ENCODE measurements at places on chromosomes 3 and 15.

GRCh38 chr3:47849699-47850563, 47.0 kb downstream of the DHX30 start:
- DNase-seq: no peak
- peak overlapping the region; percentile 32 for H3K27ac ChIP-seq
- no peak overlapping the region for H3K4me3 ChIP-seq
- no peaks in the 10 kb centered on the region for H3K4me1 ChIP-seq
- H3K36me3 ChIP-seq: peaks cover 43% of the 10 kb centered on the region

DNA sequence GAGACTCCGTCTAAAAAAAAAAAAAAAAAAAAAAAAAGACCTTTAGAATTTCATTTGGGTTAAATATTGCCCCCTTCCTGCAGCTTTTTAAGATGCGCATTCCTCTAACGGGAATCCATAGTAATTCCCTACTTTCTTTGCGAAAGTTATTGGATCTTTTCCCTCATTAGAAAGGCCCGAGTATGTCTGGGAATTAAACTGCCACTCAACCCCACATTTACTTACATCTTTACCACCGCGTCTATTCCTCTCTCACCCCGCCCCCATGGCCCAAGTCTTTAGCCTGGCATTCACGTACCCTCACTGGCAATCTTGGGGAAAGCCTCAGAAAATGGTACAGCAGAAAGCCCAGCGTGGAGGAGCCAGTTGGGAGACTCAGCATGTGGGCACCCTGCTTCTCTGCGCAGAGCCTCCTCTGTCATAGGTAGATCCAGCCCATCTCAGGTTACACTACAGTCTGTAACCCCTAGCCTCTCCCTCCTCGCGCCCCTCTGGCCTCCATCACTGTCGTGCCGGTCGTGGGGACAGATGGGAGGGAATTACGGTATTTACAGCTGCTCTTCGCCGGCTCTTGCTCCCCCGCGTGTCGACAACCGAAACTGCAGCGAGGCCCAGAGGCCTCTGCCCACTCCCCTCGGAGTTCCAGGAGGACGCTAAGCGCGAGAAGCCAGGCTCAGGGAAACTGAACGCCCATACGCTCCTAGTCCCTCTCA, 6.4 kb upstream of the ANKDD1A start:
- peak overlapping the region; percentile 80 for H3K4me3 ChIP-seq
- H3K27ac ChIP-seq: peak overlapping the region; percentile 74
- peak; percentile 95 for DNase-seq
- peaks cover 6% of the 10 kb centered on the region for H3K36me3 ChIP-seq

- peaks cover 18% of the 10 kb centered on the region for H3K4me1 ChIP-seq
- H3K27me3 ChIP-seq: peaks cover 4% of the 10 kb centered on the region
- H3K27ac ChIP-seq: no peak overlapping the region
- H3K4me3 ChIP-seq: no peak overlapping the region
- H3K36me3 ChIP-seq: peaks cover 1% of the 10 kb centered on the region
- DNase-seq: no peak
Observed at GRCh38 chr3:127670229-127670559, 2.6 kb upstream of the ABTB1 start.

DNA sequence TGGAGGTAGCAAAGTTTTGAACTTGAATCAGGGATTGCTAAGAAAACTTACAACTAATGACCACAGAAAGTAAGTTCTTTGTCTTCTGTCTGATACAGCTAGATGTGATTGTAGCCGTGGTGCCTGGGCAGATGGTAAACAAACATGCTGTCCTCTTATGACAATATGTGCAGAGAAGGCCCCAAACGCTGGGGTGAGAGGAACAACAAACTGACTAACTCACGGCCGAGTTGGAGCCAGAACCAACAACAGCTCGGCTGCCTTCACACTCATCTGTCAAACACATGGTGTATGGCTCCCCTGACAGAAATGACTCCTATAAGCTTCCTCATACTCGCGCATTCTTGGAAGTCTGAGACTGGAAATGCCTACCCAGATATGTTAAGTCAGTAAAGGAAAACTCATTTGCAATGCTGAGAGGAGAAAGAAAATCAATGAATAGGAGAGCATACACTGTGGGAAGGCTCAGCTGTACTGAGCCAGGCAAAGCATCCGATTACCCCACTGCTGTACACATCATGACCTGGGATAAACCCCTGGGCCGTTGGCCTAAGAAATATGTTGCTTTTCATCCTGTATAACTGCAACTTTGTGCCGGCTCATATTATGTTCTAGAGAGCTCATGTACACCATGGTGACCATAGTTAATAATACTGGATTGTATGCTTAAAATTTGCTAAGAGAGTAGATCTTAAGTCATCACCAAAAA, 5.7 kb downstream of the THBS1 start:
- DNase-seq: no peak
- peaks cover 2% of the 10 kb centered on the region for H3K36me3 ChIP-seq
- H3K27ac ChIP-seq: no peak overlapping the region
- peaks cover 17% of the 10 kb centered on the region for H3K4me1 ChIP-seq

- H3K36me3 ChIP-seq: no peaks in the 10 kb centered on the region
- H3K27ac ChIP-seq: no peak overlapping the region
- H3K27me3 ChIP-seq: no peaks in the 10 kb centered on the region
- no peaks in the 10 kb centered on the region for H3K4me1 ChIP-seq
- no peak for DNase-seq
Observed at GRCh38 chr3:117919621-117920020, 1115.0 kb downstream of the IGSF11 start.

DNA sequence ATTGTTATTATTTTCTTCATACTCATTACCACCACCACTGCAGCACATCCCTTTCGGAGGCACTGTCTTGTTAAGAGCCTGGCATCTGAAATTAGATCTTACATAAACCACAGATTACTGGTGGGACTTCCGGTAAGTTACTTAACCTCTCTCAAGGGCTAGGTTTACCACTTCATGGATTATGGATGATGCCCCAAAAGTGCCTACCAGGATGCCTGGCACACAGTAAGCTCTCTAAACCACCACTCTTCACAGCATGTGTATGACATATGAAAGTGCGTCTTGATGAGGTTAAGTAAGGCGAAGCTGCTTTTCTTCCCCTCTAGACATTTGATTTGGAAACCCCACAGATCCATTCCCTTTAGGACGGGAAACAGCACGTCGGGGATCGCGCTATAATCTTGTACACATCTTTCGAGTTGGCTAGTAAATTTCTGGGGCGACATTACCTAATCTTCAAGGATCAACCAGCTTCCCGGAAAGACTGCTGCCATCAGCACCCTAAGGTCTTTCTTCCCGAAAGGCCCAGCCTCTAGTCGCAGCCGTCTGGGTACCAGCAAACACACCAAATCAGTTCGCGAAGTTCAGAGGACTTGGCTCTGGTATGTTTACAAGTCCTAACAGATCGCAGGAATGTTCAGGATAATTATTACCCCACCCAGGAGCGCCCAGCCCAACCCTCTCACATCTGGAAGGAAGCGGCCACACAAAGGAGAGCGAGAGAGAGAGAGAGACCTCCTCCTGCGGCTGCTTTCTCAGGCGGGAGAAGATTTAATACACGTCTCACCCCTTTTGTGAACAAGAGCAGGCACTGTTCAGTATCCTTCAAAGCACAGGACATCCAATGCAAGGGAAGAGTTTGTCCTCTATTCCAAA, 155.1 kb upstream of the FRMD4B start:
- no peaks in the 10 kb centered on the region for H3K36me3 ChIP-seq
- DNase-seq: no peak
- H3K4me1 ChIP-seq: peaks cover 1% of the 10 kb centered on the region
- H3K27me3 ChIP-seq: peaks cover 44% of the 10 kb centered on the region
- H3K27ac ChIP-seq: no peak overlapping the region
- H3K4me3 ChIP-seq: no peak overlapping the region

All from activated CD4-positive, alpha-beta T cell treated with anti-CD3 and anti-CD28 coated beads, Interleukin-2, amount 10 ng/mL, durations not matched to agents 24 days and 14 days (primary cell).